SHP77 treated with DMSO at 0.1 percent for 48 hours (cell line): ENCODE measurements at places on chromosomes 13 and 19.

- no peak for DNase-seq
Measured at GRCh38 chr19:18167975-18168645, 5.5 kb upstream of the IFI30 start.

- no peak for DNase-seq
Measured at GRCh38 chr19:40214936-40215335, 3.2 kb downstream of the TTC9B start.

DNA sequence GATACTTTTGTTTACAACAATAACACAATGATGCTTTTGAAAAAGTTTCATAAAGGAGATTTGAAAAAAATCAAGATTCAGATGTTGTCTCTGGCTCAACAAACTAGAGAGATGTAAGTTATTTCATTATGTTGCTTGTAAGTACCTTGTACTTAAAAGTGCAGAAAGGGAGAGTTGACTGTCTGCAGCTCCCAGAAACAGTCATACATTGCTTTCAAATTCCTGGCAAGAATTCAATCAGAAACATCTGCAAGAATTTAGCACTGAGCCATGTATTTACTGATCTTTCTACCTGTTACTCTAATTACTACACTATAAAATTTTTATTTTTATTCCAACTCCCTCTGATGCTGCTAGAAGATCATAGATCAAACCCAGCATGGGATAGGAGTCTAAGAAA lies 1261.3 kb upstream of the SPRY2 start:
- DNase-seq: no peak

GRCh38 chr13:110113284-110113764 lies 193.6 kb downstream of the COL4A1 start:
- no peak for DNase-seq

GRCh38 chr13:21071924-21072323 lies 10.5 kb upstream of the LATS2 start:
- DNase-seq: no peak

DNA sequence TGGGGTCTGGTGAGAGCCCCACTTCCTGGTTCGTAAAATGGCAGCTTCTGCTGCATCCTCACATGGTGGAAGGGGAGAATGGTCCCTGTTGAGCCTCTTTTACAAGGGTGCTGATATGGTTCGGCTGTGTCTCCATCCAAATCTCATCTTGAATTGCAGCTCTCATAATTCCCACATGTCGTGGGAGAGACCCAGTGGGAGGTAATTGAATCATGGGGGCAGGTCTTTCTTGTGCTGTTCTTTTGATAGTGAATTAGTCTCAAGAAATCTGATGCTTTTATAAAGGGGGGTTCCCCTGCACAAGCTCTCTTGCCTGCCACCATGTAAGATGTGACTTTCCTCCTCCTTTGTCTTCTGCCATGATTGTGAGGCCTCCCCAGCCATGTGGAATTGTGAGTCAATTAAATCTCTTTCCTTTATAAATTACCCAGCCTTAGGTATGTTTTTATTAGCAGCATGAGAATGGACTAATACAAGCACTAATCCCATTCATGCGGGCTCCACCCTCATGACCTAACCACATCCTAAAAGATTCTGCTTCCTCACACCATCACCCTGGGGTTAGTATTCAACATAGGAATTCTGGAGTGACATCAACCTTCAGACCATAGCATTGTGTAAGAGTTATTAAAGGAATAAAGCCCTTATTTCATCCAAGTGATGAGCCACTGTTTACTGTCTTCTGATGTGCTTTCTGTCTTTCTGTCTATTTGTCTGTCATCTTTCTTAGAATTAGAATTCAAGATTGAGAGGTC lies 159.0 kb upstream of the IRS2 start:
- no peak for DNase-seq

DNA sequence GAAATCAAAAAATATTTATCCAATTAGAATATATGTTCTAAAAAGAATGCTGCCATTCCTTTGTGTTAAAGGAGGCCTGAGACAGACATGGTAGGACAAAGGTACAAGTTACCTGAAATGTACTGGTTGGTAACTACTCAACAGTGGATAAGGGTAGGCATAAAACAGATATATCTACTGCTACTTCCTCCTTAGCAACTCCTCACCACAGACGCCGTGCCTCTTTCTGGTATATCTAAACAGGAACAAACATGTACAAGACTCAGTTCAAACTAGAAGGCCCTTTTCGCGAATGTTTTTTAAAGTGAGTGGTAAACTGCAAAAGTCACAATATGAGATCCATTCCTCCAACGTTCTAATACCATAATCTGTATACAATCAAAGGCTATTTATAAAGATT lies 86.9 kb downstream of the TBC1D4 start:
- DNase-seq: no peak

- DNase-seq: no peak
Measured at GRCh38 chr13:29456419-29456818, 139.1 kb downstream of the SLC7A1 start.

DNA sequence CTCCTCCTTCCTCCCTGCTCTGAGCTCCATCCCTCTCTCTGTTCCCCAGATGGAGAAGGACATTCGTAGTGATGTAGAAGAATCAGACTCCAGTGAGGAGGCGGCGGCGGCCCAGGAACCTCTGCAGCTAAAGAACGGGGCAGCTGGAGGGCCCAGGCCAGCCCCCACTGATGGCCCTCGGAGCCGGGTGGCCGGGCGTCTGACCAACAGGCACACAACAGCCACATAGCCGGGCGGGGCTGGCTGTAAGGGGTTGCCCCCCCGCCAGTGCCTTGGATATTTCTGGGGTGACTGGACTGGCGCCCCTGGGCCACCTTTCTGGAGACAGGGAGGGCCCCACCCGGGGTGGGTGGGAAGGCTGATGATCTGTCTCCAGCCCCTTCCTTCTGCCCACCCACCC lies 46.3 kb downstream of the CD320 start:
- no peak for DNase-seq

- DNase-seq: peak; percentile 36
Measured at GRCh38 chr13:93976528-93976927, 503.0 kb downstream of the DCT start.

- DNase-seq: no peak
Measured at GRCh38 chr13:86976521-86977324, 694.4 kb upstream of the SLITRK5 start.

DNA sequence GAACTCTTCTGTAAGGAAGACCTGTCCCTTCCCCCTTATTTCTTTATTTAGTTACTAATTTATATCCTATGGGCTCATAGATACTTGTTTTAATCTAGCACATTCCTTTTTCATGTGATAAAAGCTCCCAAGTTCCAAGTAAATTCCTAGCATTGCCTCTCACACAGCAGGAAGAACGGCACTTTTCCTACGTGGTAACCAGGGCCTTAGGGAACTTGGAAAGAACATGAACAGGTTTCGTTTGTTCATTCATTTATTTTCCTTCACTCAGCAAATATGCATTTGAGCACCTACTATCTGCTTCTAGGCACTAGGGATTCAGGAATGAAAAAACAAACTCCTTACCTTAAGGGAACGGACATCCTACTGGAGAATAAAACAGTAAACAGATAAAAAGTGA lies 125.1 kb downstream of the SIPA1L3 start:
- DNase-seq: no peak

- DNase-seq: peak; percentile 76
Measured at GRCh38 chr19:18633321-18633720, 3.5 kb upstream of the KLHL26 start.

- no peak for DNase-seq
Measured at GRCh38 chr19:14837391-14837790, 2.4 kb upstream of the OR7A5 start.

DNA sequence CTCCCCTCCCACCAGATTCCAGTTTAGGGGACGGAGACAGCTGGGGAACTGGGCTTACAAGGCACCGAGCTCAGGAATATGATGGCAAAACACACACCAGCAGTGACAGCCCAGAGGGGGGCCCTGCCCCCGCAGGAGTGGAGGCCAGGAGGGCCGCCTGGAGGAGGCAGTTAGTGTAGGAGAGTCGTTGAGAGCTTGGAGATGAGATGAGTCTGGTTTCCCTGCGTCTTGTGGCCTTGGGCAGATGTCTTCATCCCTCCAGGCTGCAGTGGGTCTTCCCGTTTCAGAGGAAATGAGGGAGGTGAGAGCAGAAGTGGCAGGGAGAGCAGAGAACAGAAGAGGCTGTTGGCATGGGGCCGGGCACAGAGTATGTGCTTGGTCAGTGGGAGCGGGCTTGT lies 4.9 kb downstream of the CELF5 start:
- DNase-seq: no peak

DNA sequence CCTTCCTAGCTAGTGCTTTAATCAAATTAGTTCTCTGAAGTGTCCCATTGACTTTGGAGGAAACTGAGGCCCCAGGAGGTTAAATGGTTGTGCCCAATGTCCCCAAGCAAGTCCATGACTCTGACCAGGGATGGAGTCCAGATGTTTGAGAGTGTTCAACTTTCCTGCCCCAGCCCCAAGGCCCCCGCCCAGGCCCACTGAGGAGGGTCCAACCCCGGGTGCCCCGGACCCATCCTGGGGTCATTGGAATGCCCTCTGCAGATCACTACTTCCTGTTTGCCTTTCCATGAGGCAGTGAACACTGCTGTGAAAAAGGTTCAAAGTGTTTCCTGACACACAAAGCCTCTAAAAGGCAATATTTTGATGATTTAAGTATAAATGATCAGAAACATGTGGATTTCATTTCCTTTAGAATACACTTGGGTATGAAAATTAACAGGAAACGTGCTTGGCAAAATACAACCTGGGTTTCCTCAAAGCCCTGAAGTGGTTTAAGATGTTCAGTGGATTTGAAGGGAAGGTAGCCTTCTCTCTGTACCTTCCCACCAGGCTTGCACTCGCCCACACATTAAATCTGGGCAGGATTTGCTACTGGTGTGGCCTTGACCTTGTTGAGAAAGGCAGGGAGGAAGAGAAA lies 335.7 kb downstream of the TSHZ3 start:
- no peak for DNase-seq

DNA sequence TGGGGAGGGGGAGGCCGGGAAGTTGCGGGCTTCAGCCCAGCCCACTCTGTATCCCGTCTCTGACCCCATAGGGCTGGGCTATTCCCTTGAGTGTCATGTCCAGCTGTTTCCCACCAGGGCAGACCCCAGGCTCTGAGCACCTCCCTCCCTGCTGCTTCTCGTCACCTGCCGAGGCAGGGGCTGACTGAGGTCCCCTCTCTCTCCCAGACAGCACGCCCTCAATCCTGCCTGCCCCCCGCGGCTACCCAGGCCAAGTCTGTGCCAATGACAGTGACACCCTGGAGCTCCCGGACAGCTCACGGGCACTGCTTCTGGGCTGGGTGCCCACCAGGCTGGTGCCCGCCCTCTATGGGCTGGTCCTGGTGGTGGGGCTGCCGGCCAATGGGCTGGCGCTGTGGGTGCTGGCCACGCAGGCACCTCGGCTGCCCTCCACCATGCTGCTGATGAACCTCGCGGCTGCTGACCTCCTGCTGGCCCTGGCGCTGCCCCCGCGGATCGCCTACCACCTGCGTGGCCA lies 625 bp downstream of the F2RL3 start:
- peak; percentile 60 for DNase-seq

GRCh38 chr19:17467471-17468301 lies 2.6 kb upstream of the SLC27A1 start:
- no peak for DNase-seq

- DNase-seq: peak; percentile 77
Measured at GRCh38 chr19:6020166-6020882, 42.4 kb upstream of the RANBP3 start.

- DNase-seq: no peak
Measured at GRCh38 chr19:3457528-3458228, 22.6 kb downstream of the SMIM24 start.

DNA sequence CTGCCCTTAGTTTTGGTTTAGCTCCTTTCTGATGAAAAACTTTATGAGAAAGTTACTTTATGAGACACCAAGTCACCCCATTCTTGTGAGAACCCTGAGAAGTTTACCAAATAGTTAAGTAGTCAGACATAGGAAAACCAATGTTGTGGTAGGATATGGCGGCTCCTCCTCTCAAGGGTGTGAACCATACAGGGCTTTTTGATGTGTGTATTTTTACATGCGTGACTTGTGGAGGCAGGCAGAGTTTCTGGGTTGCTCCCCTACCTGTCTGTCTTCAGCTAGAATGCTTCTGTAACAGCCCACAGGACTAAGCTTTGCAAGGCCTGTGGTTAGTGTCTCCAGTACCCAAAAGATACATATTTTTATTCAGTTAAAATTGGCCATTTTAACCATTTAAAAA lies 18.3 kb downstream of the UBAC2 start:
- DNase-seq: no peak
